GM18507 (cell line): ENCODE measurements at places on chromosomes 5 and 9.
A peak's percentile ranks its signal among the peaks of the same experiment; 100 is the strongest.

GRCh38 chr5:95808686-95809413 lies 13.7 kb downstream of the GLRX start:
- peak; percentile 77 for DNase-seq

- DNase-seq: no peak
These were observed 4.1 kb downstream of the TMEM250 start for GRCh38 chr9:136114610-136115009.

- DNase-seq: no peak
These were observed 7.7 kb upstream of the XPA start for GRCh38 chr9:97704851-97705250.

DNA sequence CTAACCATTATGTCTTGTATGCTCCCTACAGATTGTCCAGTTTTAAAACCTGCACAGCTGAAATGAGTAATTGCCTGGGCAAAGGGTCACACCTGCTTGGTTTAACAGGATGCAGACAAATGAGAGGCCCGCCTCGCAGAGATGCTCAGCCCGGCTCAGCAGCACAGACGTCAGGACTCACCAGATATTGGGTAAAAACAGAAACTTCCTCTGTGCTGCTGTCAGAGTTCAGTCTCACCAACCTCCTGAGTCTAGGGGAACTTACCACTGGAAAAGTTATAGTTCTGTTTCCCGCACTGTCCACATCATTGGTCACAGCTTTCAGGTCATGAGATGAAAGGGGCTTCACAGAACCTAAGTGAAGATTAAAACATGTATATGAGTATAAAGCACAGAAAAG lies 152.5 kb downstream of the ESM1 start:
- no peak for DNase-seq

DNA sequence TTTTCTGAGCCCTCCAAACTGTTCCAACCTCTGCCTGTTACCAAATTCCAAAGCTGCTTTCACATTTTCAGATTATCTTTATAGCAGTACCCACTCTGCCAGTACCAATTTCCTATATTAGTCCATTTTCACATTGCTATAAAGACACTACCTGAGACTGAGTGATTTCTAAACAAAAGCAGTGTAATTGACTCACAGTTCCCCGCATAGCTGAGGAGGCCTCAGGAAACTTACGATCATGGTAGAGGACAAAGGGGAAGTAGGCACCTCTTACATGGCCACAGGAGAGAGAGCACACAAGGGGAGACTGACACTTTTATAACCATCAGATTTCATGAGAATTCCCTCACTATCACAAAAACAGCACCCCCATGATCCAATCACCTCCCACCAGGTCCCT lies 105.0 kb downstream of the DTWD2 start:
- DNase-seq: no peak

DNA sequence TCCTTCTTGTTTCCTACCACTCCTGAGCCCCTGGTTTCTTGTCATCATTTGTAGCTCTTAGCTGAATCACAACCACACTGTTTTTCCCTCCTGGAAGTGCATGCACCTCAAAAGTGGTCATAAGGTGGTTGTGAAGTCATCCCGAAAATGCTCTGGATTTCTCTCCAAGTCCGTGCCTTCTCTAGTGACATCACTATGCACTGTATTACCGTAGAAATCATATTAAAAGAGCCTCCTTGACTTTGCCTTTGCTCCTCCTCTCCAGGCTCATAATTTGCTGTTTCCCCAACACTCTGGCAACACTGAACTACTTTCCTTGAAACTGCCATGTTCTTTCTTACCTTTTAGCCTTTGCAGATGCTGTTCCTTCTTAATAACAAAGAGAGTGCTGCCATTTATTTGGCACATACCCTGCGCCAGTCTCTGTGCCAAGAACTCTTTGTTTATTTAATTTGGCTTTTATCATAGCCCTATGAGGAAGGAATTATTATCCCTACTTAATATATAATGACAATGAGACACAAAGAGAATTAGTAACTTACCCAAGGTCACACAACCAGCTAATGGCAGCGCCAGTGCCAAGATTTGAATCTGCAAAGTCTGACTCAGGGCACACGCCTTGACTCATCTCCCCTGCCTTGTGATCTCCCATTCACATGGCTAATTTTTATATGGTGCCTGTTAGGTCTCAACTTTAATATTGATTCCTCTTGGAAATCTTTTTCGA lies 115.4 kb downstream of the KIF4B start:
- DNase-seq: no peak

DNA sequence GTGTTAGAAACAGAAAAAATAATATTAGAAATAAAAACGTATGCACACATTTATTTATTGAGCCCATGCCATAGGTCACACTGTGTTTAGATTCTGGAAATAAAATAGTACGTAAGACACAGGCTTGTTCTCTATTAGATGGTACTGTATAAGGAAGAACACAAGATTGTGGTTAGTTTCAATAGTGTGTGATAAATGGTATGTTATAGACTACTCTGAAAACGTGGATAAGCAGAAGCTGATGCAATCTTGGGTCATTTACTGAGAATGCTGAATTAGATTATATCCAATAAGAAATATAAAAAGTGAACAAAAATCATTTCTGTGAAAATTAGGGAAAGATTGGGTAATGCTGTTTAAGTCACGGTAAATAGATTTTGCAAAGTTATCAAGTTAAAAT lies 1456.4 kb upstream of the ACO1 start:
- no peak for DNase-seq

GRCh38 chr5:1485579-1486118 lies 38.1 kb downstream of the LPCAT1 start:
- DNase-seq: no peak

DNA sequence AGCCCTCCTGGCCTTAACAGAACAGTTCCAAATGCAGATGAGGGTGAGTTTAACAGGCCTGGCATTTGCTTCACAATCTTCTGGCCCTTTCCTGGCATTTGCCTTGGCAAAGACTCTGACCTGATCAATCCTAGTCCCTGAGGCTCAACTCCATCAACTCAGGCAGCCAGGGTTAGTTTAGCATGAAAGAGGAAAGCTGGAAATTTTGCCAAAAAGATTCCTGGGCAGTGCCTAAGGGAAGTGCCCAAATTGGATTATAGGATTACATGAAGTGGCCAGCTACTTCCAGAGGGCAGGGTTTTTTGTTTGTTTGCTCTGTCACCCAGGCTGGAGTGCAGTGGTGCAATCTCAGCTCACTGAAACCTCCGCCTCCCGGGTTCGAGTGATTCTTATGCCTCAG lies 36.8 kb downstream of the PCDHAC2 start:
- no peak for DNase-seq

GRCh38 chr9:134595014-134595413 lies 46.6 kb upstream of the COL5A1 start:
- DNase-seq: no peak

- no peak for DNase-seq
These were observed 65.0 kb upstream of the AFAP1L1 start for GRCh38 chr5:149206524-149207141.

DNA sequence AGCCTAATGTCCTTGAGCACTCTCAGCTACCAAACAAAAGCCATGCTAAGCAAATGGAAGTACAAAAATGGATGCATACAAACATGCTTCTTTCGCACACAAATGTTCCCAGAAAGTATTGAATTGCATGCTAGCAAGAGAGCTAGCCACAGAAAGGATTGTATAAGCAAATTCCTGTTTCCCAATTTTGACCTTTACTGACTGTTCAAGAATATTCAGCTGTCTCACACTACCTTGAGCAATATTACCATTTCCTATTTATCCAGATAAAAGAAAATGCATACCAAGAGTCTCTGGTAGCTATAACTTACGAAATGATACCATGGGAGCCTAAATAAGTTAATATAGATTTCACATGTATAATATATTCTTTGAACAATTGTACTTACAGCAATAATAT lies 264.6 kb downstream of the TMEM167A start:
- no peak for DNase-seq

- no peak for DNase-seq
These were observed 230.6 kb downstream of the FSTL4 start for GRCh38 chr5:133381571-133382365.

DNA sequence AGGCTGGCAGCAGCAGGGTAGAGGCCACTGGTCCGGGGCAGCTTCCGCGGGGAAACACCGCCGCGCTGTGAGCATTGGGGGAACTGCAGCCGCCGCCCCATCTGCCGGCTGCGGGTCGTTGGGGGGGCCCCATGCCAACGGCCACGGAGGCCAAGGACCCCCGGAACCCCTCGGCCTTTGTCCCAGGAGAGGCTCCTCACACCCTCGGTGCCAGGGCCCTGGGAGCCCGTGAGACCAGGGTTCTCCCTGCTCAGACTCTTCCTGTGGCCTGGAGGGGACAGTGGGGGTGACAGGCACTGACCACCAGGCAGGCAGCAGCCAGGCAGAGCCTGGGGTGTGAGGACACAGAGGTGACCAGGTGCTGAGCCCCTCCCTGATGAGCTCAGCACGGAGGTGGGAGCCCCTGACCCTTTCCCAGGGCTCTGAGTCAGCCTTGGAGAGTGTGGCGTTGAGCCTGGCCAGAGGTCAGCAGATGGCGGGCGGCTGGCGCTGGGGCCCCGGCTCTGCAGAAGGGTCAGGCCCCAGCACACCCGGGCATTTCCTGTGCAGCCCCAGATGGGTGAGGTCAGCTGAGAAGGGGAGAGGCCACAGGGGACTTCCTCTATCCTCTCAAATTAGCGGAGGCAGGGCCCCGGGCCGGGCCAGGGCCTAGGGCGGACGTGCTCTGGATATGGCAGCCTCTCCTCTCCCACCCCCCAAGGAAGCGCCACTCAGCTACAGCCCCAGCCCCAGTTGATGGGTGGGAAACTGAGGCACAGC lies 17.9 kb upstream of the EGFL7 start:
- DNase-seq: peak; percentile 76

DNA sequence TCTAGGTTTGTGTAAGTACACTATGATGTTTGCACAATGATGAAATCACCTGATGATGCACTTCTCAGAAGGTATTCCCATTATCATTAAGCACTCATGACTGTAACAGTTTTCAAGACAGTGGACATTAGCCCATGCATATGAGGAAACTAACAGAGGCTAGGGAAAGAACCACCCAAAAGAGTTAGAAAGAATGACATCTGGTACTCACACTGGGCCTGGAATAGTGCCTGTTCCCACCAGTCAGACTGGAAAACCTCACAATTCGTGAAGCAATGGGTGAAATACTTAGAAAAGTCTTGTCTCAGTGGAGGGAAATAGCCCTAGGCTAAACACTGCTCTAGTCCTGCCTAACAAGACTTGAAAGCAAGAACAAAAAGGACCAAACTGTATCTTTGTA lies 117.4 kb upstream of the GDNF start:
- no peak for DNase-seq

DNA sequence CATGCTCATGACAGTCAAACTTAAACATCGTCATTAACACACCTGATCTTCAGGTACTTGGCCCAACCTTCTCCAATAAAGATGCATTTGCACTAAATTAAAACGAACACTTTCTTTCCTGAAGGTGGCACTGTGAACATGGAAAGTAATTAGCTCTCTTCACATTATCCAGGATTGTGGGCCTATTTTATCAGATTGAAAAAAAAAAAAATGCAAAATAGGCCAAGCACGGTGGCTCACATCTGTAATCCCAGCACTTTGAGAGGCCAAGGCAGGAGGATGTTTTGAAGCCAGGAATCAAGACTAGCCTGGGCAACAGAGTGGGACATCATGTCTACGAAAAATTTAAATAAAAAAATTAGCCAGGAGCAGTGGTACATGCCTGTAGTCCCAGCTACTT lies 14.4 kb upstream of the CDC20B start:
- no peak for DNase-seq

DNA sequence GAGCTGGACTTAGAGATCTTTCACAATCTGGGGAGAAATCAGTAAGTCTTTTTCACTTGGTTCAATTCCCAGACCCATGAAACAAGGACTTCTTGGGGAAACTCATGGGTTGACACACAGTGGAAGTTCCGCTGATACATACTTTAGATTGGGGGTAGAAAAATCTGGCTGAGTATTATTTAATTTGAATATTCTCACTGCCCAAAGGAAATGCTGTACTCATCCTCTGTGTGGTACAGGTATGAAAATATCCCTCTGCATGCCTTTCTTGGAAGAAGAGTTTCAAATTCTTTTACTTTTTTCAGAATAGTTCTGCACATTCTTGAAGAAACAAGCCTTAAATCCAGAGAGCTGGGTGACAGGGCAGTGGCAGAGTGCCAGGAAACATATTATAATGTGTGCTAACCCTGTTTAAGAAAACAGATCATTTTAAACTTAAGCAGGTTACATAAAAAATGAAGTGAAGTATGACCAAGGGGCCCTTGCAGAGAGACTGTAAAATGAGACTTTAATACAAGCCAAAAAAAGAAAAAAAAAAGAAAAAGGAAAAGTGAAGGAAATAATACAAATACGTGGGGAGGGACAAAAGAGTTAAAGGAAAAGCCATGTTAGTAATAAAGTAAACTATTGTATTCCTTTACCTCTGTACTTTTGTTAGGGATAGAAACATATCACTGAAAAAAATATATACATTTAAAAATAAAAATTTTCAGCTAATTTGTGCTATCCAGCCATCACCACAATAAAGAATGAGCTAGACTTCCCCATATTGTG lies 173.4 kb upstream of the NR3C1 start:
- no peak for DNase-seq

DNA sequence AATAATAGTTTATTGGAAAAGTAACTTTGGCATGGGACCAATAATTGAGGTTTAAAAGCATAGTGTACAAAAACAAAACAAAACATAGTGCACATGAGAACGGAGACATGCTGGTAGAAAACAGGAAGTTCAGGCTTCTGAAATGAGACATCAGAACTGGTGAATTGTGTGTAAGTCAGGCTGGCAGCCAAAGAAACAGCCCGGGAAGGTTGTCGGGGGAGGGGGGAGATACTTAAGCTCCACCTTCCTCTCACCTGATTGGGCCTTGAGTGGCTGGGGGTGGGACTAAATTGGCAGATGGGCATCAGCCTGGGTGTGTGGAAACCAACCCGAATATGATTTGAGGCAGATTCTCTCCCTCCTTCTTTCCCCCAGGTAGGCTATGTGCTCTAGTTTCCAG lies 256.3 kb downstream of the SMARCA2 start:
- DNase-seq: peak; percentile 7

DNA sequence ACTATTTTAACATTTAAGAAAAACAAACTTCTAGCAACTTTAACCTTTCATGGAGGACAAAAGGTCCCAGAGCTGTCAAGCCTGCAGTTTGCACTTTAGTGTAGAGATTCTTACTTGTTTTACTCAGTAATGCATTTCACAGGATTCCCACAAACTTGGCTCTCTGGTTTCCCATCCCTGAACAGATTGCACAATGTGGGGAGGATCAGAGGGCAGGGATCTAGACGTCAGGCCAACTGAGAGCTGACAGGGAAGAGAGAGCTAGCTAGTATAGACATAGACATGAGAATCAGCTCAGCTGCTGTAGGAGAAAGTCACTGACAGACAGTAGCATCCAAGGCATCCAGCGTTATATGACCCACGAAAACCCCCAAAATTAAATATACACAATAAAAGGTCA lies 20.9 kb upstream of the BNIP1 start:
- DNase-seq: no peak

DNA sequence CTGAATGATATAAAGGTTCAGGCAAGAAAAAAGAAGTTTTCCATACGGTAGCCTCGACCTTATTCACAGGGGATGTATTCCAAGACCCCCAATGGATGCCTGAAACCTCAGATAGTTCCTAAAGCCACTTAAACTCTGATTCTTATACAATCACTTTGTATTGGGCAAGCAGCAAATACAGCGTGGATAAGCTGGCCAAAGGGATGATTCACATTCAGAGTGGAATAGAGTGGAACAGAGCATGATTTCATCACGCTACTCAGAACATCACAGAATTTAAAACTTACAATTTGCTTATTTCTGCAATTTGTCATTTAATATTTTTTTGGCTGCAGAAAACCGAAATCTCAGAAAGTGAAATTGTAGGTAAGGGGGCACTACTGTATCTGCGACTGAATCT lies 40.5 kb upstream of the CDH18 start:
- DNase-seq: no peak
